ENCODE measurements at places on chromosomes 12 and 14.

DNA sequence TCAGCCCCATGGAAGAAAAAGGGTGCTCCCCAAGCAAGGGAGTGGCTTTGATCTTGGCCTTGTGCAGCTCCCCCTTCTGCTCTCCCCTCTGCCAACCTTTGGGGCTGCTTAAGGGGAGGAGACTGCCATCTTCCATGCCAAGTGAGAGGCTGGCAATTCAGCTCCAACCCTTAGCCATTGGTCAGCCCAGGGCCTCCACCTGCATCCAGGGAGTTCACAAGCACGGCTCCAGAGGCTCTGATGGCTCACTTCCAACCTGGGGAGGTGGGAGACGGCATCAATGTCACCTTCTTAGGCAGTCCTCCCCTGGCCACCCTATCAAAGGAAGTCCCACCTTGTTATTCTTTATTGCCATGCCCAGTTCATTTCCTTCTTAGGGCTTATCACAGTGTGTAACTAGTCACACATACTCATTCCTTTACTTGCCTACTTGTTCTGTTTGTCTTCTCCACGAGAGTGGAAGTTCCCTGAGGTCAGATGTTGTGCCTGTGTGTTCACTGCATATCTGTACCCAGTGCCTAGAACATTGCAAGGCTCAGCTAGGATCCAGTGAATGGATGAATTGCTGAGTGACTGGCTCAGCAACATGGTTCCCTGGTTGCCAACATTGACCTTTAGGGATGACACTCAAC, 5.0 kb downstream of the HDAC7 start:
- DNase-seq, result no peak

DNA sequence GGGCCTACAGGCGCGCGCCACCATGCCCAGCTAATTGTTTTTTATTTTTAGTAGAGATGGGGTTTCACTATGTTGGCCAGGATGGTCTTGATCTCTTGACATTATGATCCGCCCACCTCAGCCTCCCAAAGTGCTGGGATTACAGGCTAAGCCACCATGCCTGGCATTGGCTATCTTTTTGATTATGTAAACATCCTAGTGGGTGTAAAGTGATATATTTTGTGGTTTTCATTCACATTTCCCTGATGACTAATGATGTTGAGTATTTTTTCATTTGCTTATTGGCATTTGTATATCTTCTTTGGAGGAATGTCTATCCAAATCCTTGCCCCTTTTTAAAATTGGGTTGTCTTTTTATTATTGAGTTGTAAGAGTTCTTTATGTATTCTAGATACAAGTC, 16.3 kb downstream of the CREBL2 start:
- DNase-seq, result no peak

DNA sequence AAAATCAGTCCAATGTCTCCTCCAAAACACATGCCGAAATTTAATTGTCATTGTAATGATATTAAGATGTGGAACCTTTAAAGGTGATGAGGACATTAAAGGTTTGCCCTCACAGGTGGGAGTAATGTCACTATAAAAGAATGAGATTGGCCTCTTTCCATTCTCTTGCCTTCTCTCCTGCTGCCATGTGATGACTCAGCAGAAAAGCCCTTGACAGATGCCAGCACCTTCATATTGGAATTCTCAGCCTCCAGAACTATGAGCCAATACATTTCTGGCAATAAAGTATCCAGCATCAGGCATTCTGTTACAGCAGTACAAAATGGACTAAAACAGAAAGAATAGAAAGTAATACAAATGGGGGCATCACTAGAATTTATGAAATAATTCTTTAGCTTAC, 609.7 kb downstream of the SLC16A7 start:
- no peak for DNase-seq

DNA sequence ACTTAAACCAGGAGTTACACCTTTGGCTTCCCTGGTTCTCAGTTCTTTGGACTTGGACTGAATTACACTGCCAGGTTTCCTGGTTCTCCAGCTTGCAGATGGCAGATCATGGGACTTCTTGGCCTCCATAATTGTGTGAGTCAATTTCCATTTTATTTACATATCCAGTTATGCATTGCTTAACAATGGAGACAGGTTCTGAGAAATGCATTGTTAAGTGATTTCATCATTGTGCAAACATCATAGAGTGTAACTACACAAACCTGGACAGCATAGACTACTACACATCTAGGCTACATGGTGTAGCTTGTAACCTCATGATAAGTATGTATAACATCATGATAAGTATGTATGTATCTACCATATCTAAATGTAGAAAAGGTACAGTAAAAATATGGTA, 276.1 kb upstream of the BTG1 start:
- no peak for DNase-seq

DNA sequence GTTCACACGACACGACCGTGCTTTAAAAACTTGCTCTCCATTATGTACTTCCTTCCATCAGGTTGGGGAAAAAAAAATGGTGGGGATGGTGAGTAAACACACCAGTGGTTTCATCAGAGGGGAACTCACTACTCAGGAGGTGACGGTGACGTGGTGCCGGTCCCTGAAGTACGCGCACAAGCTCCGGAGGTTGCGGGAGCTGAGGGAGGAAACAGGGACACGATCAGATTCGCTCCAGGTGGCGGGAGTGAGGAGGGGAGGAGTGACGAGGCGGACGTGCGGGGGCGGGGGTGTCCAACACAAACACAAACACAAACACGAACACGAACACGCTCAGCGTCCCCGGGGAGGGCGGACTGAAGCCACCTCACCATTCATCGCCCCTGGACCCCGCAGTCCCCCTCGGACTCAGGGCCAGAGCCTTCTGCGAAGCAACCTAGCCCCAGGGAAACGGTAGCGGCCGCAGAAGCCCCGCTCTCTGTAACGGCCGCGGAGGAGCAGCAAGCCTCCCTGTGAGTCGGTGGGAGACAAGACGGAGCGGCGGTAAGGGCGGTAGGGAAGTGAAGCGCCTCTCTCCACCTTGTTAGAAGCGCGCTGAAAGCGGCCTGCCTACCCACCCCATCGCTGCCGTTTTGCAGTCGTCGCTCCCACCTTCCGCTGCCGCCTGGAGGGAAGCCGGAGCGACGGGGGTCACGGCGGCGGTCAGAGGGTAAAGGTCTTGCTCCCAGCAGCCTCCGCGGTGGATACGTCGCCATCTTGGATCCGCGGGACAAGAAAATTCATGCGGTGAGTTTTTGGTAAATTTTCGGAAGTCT, at the start of gene CNOT2:
Gene CNOT2, plus strand, starts transcription at position 739 of the 815 bp plus-strand sequence. CDS start 34,794 bp downstream, outside the sequence.
- DNase-seq, result peak; percentile 94

DNA sequence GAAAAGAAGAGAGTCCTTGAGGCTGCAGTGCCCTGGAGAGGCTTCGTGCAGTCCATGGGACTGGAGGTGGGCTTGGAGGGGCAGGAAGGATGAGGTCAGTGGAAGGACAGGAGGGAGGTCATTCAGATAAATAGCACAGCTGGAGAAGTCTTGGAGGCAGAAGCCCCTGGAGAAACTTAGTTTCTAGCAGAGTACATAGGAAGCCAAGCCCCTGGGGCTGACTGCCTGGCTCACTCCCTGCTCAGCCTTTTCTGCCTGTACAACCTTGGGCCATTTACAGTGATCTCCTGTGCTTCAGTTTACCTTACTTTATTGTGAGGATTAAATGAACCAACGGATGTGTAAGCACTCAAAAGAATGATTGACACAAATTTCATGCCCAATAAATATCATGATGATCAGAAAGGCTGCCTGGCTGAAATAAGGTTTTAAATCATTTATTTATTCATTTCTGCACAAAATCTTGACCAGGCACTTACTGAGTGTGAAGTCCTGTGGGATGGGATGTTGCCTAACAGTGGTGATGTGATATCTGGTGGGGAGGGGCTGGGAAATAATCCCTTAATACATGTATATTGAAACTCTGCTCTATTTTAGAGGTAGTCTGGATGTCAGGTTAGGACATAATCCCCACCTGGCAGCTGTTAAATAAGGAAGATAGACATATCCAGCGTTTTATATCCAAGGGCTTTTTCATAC, 54.3 kb downstream of the PLEKHG7 start:
- DNase-seq, result no peak

DNA sequence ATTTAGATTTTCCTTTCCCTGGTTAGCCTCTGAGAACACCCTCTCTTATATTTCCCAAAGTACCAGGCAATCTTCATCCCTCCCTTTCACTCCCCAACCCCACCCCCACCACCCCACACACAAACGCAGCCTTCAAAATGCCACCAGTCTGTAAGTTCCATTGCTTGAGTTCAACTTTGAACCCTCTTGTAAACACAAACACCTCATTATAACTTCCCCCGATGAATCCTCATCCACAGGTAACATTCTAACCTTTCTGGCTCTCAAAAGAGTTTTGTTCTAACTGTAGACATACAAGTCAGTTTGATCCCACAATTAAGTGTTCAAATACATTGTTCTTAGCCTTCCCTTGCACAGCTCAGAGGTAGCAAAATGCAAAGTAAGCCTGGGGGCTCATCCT, 199.4 kb upstream of the FOXN3 start:
- no peak for DNase-seq

DNA sequence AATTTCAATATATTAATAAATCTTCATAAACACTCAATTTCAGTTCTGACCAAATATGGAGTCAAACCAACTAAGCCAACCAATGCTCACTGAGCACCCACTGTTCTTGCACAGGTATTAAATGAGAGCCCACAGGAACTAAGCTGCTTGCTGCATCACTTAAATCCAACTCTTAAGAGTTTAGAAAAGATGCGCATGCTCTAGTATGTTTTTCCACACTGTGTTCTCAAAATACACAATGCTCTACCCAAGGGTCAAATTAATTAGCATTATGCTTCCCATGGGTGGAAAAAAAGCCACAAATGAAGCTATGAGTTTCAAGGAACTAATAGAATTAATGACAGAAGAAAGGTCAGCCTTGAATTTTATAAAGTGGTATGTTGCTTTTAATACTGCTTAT, 3.7 kb upstream of the GPHB5 start:
- DNase-seq, result no peak

DNA sequence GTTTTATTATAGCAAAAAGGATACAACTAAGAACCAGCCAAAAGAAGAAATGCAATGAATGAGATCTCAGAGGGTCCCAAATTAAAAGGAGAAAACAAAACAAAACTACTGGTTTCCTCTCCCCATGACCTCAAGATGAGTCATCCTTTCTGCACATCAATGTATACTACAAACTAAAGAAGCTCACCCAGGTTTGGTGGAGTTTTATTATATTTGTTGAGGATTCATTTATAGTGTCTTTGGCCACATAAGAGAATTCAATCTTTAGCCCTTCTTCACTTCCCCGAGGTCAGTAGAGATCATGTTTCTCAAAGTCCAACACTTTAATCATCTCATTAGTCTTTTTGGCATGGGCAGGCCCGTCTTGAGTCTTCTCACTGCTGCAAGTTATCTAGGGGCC, 210.6 kb downstream of the SLC6A15 start:
- no peak for DNase-seq

DNA sequence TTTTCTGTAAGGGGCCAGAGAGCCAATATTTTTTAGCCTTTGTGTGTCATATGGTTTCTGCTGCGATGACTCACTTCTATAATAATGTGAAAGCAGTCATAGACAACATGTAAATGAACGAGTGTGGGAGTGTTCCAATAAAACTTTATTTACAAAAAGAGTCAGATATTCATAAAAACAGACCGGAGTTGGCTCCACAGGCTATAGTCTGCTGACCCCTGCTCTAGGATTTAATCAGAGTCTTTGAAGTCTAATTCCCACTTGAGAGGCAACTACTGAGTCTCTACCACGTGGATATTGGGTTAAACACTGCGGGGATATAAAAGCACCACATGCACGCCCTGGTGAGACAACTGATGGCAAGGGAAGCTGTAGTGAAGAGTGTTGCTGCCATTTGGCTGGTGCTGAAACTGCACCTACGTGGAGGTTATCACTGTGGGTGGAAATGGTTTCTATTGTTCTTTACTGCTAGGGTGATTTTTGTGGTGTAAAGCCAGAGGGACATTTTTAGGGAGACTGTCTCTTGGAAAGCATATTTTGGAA, 3.6 kb upstream of the NINJ2 start:
- no peak for DNase-seq

- no peak for DNase-seq
Measured at GRCh38 chr14:58697930-58698642, 60.3 kb downstream of the DACT1 start.

- no peak for DNase-seq
Measured at GRCh38 chr12:77218278-77218677, 152.9 kb upstream of the E2F7 start.

DNA sequence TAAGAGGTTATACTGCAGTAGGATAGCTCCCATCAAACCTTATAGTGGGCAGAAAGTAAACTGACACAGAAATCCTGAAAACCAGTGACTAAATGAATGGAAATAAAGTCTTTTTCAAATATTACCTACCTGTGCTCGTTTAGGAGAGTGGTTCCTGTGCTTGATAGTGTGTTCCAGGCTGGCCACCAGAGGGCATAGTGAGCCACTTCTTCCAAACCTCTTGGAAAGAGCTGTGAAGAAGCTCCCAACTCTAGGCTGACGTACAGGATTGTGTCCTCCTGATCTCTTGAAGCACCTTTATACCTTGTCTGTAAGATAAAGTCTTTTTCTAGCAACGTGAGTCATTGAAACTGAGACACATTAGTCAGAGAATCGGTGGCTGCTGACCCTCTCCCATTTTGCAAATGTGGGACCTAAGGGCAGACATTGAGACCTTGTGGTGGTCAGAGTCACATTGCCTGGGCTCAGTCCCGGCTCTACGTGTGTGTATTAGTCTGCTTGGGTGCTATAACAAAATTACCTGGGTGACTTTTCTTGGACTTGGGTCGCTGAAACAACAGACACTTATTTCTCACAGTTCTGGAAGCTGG, 17.6 kb downstream of the TDP1 start:
- DNase-seq, result peak; percentile 73

GRCh38 chr12:2647186-2647585, 147.6 kb upstream of the FKBP4 start:
- no peak for DNase-seq

DNA sequence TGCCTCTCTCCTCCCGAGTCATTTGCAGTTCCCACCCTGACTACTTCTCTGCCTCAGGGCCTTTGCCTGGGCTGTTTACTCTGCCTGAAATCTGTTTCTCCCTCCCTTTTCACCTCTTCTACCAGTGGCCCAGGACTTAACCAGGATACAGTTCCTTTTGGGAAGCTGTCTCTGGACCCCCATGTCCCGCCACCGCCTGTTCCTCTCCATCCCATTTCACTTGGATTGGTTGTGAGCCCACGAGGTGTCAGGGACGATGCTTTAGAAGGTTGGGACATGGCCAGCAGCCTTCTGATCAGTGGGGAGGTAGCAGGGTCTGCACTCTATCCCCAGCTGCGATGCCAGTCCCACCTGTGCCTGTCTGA, 51.8 kb downstream of the FAM222A start:
- no peak for DNase-seq

- no peak for DNase-seq
Measured at GRCh38 chr12:80702889-80703805, 4.3 kb upstream of the MYF6 start.

- no peak for DNase-seq
Measured at GRCh38 chr12:27616356-27617142, 79.7 kb upstream of the REP15 start.

GRCh38 chr14:75630695-75631452, 29.8 kb downstream of the ERG28 start:
- no peak for DNase-seq

GRCh38 chr12:78191611-78192010, 360.9 kb downstream of the NAV3 start:
- DNase-seq, result no peak

GRCh38 chr14:54637270-54638134, 70.6 kb downstream of the SAMD4A start:
- DNase-seq, result no peak

All from right hindlimb (tissue), 1 donor.